D721Med (cell line): ENCODE measurements at places on chromosomes 4 and X.

DNA sequence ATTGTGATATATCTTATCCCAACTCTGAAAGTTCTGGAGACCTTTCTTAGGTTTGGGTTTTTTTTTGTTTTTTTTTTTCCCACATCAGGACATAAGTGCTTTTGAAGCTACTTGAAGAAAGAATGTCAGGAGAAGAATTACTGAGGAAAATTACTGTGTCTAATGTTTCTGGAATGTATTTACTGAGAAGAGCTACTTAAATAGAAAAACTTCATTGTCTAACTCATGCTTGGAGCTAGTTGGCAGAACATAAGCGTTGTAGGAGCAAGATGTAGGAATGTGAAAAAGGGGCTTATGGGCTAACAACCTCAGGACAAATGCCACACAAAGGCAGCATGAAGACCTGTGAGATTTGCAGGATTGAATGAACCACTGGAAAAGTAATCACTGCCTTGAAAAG lies 166.6 kb upstream of the GLRA2 start:
- DNase-seq, result no peak

DNA sequence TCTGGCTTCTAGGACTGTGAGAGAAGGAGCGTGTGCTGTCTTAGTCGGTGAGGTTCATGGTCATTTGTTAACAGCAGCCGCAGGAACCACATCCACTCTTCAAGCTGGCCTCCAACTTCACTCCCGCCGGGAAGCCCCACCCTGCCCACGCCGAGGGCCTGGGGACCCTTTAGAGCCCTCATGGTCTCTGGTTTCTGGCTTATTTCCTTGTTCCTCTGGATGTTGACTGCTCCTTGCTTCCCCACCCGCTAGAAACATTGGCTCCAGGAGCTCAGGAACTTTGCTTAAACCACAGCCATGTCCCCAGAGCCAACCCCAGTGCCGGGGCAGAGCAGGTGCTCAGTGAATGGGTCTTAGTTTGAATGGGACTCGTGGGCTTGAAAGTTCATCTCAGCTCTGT lies 40.8 kb downstream of the HTRA3 start:
- DNase-seq, result no peak

DNA sequence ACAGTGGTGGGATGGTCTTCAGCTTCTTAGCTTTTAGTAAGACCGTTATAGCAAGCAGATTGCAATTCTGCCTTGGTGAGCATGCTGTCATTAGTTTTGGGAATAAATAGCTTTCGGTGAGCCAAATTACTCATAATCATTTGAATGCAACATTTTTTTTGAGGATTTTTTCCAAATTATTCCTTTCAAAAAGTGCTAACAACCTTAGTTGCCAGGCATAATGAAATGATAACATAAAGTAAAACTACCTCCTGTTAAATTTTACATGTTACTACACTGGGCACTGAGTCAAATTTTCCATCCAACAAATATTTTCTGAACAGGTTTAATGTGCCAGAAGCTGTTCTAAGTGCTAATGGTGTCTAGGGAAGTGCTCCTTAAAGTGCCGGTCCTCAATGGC lies 15.8 kb upstream of the NPFFR2 start:
- DNase-seq, result no peak

DNA sequence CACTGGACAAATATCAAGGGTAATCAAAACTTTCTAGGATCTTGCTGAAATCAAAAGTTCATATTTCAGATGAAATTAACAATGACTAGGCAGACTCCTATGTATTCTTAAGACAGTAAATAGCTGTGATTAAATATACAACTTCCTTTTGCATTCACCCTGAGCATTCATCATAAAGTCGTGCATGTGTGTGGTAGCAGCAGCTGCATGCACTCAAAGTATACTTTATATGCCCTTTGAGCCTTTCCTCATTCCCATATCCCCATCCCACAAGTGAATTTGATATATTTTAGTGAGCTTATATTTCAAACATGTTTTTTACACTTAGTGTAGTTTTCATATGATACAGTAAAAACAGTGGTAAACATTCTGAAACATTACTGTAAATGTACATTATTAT lies 959.0 kb downstream of the C4orf33 start:
- no peak for DNase-seq

- no peak for DNase-seq
These were observed 51.7 kb upstream of the PDLIM3 start for GRCh38 chr4:185587030-185587426.

GRCh38 chr4:48270951-48271473 lies 1.4 kb upstream of the TEC start:
- DNase-seq, result no peak

DNA sequence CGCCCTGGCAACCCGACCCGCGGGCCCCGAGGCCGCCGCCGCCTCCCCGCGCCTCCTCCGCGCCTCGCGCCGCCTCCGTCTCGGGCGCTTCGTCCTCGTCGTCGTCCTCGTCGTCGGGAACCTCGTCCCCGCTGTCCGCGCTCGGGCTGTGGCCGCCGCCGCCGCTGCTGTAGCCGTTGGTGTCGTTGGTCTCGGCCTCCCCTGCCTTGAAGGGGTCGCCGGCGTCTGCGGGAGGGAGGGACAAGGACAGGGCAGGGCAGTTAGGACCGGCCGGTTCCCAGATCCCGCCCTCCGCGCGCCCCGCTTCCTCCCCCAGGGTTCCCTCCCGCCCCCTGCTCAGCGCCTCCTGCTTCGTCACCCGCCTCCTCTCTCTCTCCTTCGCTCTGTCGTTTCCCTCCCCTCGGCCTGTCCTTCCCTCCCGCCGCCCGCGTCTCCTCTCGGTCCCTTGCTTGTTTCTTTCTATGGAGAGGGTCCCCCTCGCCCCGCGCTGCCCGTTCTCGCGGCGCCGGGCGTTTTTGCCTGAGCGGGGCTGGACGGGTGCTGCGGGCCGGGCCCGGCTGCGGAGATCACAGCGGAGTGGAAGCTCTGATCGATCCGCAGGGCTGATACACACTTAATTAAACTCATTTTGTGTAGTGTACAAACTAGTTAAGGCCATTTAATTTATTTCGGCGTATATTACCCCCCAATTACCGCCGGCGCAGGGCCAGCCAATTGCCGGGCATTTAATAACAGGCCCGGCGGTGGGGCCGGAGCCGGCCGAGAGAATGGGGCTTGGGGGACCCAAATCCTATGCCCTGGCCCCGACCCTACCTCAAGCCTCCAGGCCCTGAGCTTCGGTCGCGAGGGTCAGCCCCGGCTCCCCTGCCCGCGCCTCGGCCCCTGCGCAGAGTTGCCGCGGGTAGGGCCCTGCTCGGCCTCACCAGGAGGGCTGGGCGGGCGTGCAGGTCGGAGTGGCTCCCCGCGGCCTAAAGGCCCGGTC lies 2.4 kb downstream of the NKX1-1 start:
- DNase-seq, result no peak

- DNase-seq, result no peak
These were observed 43.7 kb downstream of the FRMPD3 start for GRCh38 chrX:107493141-107493540.

DNA sequence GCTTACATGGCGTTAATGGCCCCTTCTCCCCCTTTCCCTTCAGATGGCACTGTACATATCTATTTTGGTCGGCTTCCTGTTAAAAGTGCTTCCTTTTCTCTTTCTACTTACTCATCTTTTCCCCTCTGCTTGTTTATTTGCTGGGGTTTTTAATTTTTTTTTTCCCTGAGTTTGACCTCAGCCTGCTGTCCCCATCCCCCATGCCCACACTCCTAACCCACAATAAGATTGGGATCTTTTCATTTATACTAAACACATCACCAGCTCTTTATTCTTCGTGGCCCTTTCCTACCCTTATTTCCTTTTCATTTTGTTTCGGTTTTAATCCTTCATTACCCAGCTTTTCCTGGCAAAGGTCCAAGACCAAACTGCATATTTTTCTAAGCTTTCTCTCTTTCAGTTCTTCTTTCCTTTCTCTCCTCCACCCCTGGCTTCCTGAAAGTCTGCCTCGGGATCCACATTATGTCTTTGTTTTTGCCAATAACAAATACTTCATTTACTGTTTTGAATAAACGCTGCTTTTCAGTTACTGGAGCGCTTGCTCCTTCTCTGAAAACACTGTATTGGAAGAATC lies 152.0 kb upstream of the USP9X start:
- DNase-seq, result no peak

- DNase-seq, result no peak
These were observed 24.3 kb downstream of the TMEM154 start for GRCh38 chr4:152655272-152656129.

- DNase-seq, result no peak
These were observed 25.2 kb upstream of the PLAC1 start for GRCh38 chrX:134683351-134684005.

GRCh38 chrX:139823806-139824205 lies 109.0 kb downstream of the ATP11C start:
- no peak for DNase-seq

DNA sequence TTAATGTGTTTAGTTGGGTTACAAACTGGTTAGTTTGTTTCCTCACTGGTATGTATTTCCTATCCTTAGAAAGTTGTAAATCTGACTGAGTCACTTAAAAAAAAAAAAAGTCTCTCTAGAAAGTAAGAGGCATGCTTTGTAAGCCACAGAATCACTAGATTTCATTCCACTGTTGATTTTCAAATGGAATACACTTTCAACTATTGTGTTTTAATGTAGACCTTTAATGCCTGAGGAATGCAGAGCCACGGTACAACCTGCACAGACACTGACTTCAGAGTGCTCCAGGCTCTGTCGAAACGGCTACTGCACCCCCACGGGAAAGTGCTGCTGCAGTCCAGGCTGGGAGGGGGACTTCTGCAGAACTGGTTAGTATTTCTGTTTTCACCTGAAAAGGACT lies 88.6 kb downstream of the HHIP start:
- no peak for DNase-seq

DNA sequence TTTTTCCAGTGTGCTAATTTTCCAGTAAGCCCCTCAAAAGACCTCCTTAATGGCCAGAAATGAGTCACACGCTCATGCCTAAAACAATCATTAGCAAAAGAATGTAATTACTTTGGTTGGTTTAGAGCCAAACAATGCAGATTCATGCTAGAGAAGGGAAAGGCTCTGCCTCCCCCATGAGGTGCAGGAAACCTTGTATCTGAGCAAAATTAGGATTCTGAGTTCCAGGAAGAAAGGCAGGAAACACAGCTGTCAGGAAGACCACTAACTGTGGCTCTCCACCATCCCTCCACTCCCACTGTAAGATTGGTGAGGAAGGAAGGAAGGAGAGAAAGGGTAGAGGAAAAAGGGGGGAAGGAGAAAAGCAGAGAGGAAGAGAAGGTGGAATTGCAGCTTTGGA lies 104.9 kb upstream of the DHX15 start:
- DNase-seq, result no peak

DNA sequence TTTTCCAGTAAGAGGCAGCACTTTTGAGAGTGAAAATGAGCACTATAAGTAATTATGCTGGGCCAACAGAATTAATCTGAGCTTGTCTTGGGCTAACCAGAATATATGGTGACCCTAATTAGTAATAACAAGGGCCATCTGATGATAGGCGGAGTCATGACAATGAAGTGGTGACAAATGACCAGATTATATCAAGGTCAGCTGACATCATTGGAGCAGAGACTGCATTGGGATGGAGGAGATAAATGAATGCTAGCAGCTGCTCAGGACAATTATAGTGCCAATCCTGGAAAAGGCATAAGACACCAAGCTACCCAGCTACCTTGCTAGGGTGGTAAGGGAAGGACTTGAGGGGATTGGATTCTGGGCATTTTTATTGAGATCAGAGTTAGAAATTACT lies 1548.7 kb downstream of the RPA4 start:
- DNase-seq, result no peak

DNA sequence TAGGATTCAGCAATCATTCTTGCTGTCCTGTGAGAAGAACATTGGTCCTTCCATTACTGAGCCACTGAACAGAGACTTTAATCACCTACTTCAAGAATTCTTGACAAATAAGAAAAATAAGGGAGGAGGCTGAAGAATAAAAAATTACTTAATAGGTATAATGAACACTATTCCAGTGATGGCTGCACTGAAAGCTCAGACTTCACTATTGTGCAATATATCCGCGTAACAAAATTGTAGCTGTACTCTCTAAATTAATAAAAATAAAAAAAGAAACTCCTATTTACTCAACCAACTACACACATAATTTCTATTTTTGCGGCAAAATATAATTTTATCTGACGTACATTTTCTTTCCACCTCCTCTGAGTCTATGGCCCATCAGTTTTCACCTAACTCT lies 2441.0 kb downstream of the PCDH7 start:
- DNase-seq, result no peak

GRCh38 chr4:172927096-172927814 lies 241.4 kb upstream of the GALNT7 start:
- no peak for DNase-seq

DNA sequence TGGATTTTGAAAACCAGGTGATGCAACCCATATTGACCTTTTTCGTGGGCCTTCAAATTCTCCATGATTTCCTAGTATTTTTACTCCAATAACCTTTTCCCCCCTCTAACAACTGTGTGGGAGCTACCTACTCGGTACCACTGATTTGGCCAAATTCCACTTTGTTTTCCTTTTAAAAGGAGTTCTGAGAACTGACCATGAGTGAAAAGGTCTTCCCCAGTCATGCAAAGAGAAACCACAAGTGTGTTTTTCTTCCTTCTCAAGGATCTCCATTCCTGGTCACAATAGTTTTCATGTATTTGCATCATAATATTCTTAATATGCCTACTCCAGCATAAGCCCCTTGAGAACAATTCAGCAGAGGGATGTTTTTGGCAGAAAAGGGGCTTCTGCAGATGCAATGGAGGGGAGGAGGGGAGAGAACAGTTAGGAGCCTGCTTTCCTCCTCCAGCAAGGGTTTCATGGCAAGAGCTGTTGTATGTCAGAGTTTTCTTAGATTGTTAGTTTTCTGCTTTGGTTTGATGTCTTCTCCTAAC lies 195.3 kb upstream of the ANXA3 start:
- no peak for DNase-seq

DNA sequence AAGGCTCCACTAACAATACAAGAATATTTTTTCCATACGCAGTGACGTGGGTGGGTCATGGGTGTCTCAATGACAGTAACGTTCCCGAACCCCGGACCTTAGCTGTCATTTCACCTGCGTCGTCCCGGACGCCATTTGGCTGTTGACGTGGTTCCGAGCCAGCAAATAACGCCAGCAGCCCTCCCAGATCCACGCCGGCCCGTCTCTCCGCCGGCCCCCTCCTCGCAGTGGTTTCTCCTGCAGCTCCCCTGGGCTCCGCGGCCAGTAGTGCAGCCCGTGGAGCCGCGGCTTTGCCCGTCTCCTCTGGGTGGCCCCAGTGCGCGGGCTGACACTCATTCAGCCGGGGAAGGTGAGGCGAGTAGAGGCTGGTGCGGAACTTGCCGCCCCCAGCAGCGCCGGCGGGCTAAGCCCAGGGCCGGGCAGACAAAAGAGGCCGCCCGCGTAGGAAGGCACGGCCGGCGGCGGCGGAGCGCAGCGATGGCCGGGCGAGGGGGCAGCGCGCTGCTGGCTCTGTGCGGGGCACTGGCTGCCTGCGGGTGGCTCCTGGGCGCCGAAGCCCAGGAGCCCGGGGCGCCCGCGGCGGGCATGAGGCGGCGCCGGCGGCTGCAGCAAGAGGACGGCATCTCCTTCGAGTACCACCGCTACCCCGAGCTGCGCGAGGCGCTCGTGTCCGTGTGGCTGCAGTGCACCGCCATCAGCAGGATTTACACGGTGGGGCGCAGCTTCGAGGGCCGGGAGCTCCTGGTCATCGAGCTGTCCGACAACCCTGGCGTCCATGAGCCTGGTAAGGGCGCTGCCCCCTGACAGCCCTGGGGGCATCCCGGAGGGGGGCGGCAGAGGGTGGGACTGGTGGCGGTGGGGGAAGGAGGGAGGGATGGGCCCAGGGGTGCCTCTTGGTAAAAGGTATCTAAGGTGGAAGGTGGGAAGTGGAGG lies at the start of gene CPE:
TSS of gene CPE (plus strand) at position 264 of the 933 bp plus-strand sequence. CDS start at position 478, 214 bp downstream.
- DNase-seq, result peak; percentile 38
